ENCODE measurements at places on chromosomes 2 and 18.

DNA sequence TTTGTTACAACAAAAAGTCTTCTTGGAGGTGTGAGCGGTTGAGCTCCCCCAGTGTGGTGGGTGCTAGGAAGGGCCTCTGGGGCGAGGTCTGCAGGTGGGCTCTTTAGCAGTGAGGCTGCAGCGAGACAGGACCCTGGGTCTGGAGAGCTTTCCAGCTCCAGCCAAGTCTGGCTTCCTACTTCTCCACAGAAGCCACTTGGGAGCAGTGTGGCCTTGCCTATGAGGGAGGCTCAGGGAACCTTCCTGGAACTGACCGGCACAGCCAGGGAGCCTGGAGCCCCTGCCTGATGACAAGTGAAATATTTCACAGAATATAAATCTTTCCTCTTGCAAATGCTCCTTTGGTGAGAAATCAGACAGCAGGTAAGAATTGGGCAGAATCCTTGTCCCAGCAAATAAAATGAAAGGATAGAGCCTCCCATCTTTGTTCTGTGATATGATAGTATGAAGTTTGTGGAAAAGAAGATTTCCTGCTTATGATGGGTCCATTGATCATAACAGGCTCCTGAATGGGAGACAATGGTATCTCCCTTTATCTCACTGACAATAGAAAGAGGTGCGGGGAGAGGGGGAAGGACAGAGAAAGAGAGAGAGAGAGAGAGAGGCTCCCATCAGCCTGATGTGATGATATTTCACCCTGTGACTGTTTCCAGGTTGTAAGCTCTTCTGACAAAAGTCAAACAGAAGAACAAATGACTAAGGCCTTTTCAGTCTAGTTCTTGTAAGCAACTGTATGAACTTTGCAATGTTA lies 289.8 kb upstream of the SPRED2 start:
- peak; percentile 68 for DNase-seq

- no peak for DNase-seq
Observed at GRCh38 chr2:134393075-134393461, 139.2 kb downstream of the MGAT5 start.

DNA sequence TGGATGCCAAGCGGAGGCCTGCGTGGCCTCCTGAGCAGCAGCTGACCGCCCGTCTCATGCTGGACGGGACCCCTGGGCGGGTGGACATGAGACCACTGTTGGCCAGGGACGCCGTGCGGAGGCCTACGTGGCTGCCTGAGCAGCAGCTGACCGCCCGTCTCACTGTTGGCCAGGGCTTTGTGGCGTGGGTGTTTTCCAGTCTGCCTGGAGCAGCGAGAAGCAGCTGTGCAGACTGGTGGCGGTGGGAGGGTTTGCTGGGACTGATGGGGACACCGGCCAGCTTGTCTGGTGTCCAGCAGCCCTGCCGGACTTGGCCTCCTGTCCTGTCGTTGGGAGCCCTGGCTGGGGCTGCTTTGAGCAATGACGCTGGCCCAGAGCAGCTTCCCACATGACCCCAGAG lies 5.8 kb upstream of the D2HGDH start:
- peak; percentile 87 for DNase-seq

DNA sequence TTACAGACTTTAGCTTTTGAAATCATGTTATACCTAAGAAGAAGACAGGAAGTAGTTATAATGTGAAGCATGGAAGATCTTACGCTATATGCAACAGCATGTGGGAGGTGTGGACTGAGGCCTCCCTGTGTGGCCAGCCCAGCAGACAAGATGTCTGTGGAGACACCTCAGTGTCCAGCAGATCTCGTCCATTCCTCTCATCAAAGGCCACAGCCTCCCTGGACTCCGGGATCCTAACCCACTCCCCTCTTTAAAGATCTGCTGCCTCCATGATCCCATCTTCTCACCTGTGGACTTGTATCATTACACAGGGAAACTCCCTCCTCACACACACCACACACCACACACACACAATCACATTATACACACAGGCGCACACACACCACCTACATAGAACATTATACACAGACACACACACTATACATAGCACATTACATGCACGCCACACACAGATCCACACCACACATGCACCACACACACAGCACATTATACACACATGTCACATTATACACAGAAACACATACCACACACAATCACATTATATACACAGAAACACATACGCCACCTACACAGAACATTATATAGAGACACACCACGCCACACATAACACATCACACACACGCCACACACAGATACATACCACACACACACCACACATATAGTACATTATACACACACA lies 89.5 kb downstream of the PXDN start:
- DNase-seq, result peak; percentile 48

DNA sequence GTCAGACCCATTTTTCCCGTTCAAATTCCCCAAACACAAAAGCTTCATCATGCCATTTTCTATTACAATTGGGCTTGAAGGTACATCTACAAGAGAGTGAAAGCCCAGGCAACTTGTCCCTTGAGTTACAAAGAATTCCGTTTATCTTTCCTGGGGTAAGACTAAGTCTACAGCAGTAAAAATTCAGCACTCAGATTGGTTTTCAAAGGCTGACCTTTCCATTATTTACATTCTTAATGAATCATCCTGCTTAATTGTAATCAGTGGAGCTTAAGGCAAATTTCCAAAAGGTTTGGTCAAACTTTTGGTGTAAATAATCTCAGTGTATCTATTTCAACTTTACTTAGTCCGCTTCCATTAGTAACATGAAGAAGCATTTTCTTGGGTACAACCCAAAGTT lies 33.4 kb upstream of the ST3GAL5 start:
- no peak for DNase-seq

DNA sequence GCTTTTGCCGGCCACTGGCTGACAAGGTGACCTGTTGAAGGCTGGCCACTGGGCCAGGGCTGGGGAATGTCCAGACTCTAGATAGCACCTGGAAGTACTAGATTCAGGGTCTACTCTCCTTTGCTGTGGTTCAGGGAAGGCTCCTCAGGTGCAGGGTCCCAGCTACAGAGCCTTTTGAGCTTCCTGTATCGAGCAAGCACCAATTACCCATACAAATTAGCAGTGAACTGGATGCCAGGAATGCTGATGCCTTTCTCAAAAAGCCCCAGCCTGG lies 213.4 kb downstream of the CYP26B1 start:
- peak; percentile 43 for DNase-seq

DNA sequence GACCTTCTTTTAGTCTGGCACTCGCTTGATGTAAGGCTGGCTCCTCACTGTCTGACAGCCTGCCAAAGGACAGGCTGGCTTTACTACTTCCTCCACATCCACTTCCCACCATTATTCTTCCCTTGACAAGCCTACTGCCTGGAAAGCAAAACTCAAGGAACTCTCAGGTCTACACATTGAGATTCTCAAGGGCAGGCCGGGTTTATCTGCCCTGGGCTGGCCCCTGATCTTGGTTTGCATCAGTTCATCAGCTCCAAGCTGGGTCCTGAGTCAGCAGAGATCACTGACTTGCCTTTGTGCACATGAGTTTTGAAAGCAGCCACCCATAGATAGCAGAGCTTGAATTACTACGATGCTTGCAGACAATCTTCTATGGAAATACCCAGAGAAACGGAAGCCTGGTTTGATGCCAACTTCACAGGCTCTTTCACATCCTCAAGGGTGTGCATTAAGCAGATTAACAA lies 53.9 kb downstream of the KCTD18 start:
- DNase-seq, result no peak

DNA sequence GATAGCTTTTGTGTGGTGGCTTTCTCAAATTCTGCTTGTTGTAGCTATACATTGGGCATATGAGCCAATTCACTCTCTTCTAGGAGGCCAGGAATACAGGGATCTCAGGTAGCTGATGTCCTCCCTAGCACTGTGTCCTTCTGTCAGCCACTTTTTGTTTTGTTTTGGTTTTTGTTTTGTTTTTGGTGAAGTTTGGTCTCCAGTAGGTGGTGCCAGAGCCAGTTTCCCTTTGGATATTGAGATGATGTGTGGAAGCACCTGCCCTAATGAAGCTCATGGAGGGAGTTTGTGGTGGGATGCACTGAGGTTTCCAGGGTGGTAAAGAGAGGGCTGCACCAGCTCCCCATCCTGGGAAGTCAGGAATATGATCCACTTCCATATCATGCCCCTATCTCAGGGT lies 100.5 kb upstream of the VWC2L start:
- DNase-seq, result no peak

- no peak for DNase-seq
Observed at GRCh38 chr2:9765611-9766531, 77.4 kb upstream of the TAF1B start.

DNA sequence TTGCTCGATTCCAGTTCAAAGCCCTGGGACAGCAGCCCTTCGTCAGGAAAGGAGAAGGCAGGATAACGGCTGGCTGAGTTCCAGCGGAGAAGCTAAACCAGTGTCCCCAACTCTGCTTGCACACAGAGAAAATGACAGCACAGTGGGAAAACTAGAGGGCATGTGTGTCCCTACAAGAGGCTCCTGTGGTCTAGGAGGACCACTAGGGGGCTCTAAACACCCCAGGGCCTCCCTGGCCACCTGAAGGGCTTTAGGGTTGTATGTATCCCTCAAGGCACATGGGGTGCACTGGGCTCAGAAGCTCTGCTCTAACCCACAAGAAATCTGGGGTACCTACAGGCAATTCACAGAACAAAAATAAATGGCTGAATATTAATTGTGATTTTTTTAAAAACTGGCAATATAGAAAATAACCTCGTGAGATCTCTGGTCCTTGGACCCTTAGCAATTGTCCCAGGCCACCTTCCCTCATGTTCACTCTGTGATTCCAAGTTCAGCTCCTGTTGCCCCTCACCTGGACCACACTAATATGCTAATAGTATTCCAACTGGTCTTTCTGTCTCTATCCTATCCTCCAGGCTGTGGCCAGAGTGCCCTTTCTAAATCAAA lies 17.5 kb downstream of the STAT1 start:
- DNase-seq, result peak; percentile 69

DNA sequence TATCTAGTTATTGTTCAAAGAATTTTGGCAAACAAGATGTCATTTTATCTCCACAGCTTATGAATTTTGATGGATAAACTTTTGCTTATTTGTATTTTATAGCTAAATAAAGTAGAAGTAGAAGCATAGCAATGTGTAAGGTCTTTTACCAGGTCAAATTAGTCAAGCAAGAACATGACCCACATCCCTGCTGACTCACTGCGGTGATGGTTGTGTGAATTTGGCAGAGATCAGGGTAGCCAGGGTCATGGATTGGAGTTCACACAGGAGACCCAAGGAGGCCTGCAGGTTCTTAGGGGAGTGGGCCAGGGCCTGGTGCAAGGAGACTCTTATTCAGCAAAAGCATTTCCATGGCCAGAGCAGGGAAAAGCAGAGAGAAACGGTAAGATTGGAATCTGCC lies 18.7 kb downstream of the SP140 start:
- DNase-seq, result no peak

DNA sequence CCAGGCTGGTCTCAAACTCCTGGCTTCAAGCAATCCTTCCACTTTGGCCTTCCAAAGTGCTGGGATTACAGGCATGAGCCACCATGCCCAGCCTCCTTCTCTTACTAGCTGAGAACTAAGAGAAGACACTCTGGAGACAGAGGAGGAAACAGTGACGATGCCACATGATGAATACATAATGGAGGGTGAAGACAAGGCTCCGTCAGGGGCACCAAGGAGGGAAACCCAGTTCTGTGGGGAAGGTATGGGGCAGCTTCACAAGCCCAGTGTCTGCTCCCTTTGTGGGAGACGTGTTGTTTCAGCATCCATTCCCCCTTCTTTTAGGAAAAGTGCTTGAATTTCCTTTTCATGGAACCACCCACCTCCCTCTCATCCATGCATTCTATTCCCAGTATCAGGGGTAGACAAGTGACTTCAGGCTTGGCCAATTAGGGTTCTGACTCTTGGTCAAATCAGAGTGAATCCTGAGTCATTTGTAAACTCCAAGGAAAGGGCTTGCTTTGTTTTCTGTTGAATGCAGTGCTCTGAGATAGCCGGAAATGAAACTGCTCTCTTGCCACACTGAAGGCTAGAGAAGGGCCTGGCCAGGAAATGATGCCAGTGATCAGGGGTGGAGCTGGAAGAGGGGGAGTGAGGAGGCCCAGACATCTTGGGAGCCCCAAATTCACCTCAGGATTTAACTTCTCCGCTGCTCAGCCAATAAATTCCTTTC lies 23.7 kb downstream of the TMEM127 start:
- no peak for DNase-seq

- DNase-seq, result no peak
Observed at GRCh38 chr18:46563317-46563716, 93.7 kb downstream of the LOXHD1 start.

DNA sequence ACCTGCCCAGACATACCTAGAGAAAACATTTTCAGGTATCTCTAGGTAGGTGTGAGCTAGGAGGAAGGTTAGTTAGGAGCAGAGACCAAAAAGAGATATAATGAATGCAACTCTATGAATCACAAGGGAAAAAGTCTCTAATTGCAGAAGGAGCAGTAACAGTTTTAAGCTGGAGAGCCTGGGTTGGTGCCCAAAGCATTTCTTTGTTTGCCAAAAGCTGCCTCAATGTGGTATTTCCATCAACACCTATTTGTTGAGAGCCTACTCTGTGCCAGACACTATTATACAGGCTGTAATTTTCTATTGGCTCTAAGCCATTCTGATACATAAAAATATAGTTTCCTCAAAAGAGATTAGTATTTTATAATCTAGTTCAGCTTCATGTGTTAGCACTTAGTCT lies 141.6 kb downstream of the UBE2E3 start:
- peak; percentile 50 for DNase-seq

GRCh38 chr2:50385349-50385748 lies 646.6 kb downstream of the NRXN1 start:
- DNase-seq, result no peak

GRCh38 chr2:108978709-108979111 lies 10.3 kb downstream of the EDAR start:
- DNase-seq, result no peak

DNA sequence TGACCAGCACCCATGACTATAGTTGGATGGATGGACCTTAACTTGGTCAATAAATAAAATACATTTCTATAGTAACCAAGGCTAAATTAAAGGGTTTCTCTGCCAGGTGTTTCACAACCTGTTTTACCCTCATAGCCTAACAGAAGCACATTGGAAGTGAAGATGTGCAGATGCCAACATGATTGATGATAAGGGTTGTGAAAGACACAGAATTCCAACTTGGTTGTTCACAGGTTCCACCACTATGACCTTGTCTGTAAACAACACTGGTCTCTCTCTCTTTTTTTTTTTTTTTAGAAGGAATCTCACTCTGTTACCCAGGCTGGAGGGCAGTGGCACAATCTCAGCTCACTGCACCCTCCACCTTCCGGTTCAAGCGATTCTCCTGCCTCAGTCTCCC lies 37.5 kb upstream of the PTH2R start:
- DNase-seq, result no peak
